ENCODE measurements at places on chromosomes 5 and 9.

- DNase-seq = no peak
These were observed 22.8 kb downstream of the TMEM161B start for GRCh38 chr5:88245893-88246244.

DNA sequence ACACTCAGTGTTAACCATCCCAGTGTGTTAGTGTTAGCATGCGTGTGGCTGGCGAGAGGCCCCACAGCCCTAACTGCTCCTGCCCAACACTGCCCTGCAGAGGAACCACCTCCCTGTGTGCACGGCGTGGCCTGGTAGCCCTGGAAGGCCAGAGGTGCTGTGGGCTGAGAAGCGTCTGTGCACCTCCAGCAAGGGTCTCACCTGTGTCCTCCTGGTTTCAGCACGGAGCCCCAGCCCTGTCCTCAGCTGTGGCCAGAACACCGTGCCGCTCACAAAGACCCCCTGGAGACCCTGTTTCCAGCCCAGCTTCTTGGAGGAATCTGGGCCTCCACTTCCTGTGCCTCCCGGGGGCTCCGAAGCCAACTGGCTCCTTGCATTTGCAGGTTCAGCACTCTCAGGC is 56.1 kb upstream of the NRARP start:
- DNase-seq = no peak

- DNase-seq = peak; percentile 27
These were observed 21.7 kb upstream of the ADAM19 start for GRCh38 chr5:157597277-157597676.

GRCh38 chr5:101271945-101272344 is 368.9 kb upstream of the ST8SIA4 start:
- no peak for DNase-seq

DNA sequence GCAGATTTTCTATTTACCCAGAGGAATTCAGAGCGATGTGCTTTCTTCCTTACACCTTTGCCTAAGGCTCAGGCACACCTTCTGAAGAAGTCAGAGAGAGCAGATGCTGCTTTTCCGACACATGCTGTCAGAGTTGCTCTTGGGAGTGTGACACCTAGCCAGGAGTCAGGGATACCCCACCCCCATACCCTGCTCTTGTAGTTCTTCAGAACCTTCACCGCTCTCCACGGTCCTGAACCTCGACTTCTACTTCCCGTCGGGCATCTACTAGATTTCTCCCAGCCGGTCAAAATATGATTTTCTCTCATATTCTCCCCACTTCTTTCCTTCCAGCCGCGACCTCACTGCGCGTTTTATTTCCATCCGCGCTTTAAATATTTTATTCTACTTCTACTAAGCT is 1.7 kb downstream of the GRIN3A start:
- no peak for DNase-seq

DNA sequence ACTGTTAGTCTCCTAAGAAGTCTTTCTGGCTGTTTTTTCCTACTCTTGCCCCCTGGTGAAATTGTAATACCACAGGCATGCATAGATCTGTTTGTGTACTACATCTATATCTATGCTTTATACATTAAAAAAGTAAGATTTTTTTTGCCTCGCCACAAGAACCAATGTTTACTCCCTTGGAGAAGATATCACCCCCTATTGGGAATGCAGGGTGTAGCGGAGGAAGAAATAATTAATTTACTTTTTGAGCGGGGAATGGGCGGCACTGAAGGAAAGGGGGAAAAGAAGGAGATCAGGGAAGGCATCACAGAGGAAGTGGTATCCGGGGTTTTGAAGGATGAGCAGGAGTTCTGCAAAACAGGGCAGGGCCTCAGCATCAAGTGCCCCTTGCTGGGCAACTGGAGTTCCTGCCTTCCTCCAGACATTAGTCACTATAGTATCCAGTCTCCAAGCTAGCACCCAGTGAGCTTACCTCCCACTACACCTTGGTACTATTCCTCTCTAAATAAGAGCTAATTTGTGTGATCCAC is 134.9 kb downstream of the GABBR2 start:
- no peak for DNase-seq

GRCh38 chr9:37471942-37472684 is 6.9 kb upstream of the ZBTB5 start:
- DNase-seq = no peak

DNA sequence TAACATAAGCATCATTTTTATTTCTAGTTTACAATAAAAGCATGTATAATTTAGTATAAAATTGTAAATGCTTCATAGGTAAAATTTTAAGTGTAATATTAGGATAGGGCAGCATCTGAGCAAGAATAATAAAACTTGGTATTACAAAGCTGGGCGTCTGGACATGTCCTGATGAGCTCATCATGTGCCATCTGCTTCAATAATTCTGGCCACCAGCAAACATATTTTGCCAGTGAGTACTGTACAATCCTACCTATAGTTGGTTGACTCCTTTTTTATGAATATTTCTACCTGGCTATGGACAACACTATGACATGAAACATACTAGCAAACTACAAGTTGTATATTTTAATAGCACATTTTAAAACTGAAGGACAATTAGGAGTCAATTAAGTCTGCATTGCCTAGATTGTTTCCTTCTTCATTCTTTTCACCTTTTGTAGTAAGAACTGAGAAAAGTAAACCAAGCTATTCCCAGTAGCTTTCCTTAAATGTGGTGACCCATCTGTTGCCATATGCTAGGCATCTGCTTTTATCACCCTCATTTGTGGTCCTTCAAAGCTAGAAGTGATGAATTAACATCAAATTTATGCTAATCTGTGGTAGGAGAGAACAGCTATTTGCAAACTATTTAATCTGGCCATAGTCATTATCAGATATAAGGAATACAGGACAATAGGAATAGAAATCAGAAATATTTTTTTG is 23.4 kb downstream of the LURAP1L start:
- no peak for DNase-seq

DNA sequence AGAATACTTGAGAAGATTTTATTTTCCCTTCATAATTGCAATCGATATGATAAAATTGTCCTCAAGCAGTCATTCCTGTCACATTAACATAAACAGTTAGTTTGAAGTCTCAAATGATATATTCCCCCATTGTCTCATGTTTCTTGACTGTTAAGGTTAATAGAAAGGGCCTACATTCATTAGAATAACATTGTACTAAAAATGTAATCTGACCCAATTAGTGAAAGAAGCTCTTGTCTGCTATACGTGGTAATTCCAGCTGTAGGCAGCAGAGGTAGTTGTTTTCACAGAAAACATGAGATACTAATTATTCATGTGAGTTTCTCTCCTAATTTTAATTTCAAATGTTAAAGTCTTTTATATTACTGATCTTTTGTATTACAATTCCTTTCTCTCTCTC is 25.9 kb upstream of the AP3B1 start:
- no peak for DNase-seq

DNA sequence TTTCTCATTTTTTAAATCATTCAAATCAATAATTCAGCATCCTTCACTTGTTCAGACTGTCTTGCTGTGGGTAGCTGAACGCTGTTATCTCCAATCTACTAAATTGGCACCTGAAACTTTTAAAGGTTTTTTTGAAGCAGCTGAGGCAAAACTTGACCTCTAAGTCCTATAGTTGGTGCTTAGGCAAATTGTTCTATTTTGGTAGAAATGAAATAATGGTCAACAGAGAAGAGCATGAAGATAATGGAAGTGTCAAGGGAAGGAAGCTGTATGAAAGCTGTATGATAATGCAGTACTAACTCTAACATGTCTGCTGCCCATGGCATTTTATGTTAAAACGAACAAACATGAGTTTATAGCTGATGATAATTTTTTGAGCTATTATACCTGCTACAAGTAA is 138.0 kb downstream of the GDNF start:
- no peak for DNase-seq

DNA sequence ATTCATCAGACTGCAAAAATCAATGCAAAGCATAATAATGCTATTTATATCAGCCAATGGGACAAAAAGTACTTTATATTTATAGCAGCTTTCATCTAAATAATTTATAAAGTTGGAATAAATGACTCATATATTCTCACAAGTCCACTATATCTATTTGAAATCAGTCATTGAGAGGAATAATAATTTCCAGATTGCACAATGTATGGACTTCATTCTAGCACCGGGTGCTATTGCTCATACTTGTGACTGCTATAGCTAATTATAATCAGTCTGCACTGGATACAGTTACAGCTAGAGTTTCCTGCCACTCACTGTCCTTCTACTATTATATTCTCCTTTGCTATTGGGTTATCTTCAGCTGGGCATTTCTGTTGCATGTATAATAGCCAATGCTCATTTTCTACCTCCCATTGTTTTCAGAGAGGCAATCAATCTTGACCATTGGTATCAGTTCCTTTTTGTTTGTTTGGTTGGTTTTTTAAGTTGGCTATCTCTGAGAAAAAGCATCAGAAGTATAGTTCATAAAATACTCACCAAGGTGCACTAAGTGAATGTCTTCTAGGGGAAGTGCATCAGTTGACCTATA is 1.9 kb downstream of the CDH18 start:
- DNase-seq = no peak

- no peak for DNase-seq
These were observed 194.3 kb upstream of the VLDLR start for GRCh38 chr9:2427120-2427891.

DNA sequence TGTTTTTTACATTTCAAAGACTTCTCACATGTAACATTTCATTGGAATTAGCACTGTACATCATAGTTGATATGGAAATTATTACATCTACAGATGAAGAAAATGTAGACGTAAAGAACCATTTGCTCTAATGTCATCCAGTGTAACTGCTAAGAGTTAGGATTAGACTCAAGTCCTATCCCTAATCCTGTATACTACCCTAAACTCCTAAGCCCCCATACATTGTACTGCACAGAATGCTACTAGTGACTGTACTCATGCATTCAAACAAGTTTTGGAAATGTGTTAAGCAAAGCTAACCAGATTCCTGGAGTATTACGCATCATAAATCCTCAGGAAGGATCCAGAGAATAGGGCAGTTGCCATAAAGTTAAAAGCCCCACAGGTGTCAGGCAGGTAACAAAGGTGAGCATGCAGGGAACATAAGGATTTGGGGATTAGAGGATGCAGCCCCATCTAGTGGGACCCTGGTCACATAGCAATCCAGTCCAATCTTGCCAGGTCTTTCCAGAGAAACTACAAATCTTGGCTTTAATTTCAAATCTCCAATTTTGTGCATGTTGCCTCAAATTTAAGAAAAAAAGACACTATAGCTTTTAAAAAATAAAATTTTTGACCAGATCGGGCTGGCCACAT is 32.0 kb downstream of the HAVCR1 start:
- DNase-seq = no peak

GRCh38 chr5:119427060-119427459 is 25.2 kb upstream of the HSD17B4 start:
- no peak for DNase-seq

DNA sequence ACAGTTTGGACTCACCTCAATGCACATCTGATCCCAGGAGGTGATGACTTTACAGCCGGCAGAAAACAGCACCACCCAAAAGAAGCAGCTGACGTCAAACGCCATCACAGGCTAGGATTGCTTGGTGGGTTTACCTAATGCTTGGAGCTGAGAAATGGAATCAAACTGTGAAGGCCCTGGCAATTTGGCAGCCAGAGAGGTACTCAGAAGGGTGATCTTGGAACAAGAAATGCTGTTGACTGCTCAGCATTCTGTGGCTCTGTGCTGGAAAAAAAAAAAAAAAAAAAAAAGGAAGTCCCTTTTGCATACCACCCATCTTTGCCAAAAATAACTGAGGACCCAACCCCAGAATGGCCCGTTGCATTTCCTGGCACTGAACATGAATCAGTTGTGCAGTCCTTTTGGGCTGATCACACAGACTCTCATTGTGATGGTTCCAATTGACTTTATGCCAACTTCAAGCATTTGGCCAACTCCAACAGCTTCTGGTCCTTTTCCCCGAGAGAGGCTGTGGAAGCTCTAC is at the start of gene CD180:
CD180 (minus strand) TSS at position 263 of the 523 bp plus-strand sequence; CDS start at position 105, 158 bp downstream.
- no peak for DNase-seq

DNA sequence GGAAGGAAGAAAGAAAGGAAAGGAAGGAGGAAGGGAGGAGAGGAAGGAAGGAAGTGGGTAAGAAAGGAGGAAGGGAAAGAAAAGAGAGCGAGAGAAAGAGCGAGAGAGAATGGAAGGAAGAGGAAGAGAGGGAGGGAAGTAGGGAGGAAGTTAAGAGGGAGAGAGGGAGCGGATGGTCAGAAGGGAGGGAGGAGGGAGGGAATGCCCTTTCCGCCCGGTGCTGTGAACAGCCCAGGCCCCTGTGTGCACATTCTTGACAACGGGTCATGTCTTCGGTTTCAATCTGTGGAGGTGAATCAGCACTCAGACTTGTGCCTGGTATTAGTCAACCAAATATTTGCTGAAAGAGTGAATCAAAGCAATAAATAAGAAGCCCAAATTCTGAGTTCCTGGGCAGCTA is 39.2 kb downstream of the PRUNE2 start:
- no peak for DNase-seq

DNA sequence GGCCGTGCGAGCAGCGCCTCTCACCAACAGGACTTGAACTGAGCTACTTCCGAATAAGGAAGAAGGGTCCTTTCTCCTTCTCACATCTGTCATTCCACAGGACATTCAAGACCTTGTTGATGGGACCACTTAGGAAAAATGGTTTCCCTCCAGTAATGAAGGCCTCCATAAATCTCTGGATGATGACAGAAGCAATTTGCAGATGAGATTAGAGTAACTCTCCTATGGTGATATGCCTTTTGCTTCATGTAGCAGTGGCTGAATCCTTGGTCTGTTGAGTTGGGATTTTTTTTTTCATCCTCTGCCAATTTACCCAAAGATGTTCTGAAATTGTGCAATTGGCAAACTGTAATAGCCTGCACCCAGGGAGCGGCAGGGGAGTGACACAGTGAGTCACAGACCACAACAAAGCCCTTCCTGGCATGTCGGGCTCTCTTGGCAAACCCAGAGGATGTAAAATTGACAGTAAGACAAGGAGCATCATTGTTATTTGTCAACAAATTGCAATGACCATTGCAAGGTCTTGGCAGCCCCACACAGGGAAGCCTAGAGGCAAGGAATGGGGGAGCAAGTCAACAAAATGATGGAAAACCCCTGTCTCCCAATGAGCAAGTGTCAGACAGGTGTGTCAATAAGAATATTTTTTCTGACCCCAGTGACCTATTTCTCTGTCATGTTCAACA is 275.9 kb downstream of the ACTL7B start:
- DNase-seq = no peak

DNA sequence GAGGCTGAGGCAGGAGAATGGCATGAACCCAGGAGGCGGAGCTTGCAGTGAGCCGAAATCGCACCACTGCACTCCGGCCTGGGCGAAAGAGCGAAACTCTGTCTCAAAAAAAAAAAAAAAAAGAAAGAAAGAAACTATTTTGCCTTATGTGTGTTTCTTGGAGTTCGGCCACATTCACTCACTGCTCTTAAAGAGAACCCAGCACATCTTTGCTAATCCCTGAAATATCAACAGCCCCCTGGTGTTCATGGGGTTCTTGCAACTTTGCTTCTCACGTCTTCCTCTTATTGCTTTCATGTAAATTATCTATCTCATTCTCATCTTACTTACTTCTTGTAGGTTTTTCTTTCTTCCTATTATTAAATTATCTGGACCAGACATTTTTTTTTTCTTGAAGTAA is 126.3 kb upstream of the ASTN2 start:
- DNase-seq = no peak

- no peak for DNase-seq
These were observed 81.8 kb upstream of the ELL2 start for GRCh38 chr5:96043446-96043845.

All from activated T-cell treated with anti-CD3 and anti-CD28 coated beads, Interleukin-2, amount 50 U/mL, for 72 hours (primary cell).